ENCODE measurements at places on chromosomes 2 and 18. TPM values are rescaled to one million over a fixed set of nuclear protein-coding genes. Genes with fewer than 3 reads are reported as not detected.

Gene HOXD3
- 9.1 TPM for total RNA-seq

Gene DPP10
- under 0.01 TPM for total RNA-seq

Gene SFT2D3
- total RNA-seq = 6.2 TPM

Gene PSTPIP2
- total RNA-seq = 0.95 TPM

Gene UGT1A3
- not detected for total RNA-seq

Gene SLC4A3
- 0.26 TPM for total RNA-seq

Gene C2orf69
- total RNA-seq = 7.6 TPM

Gene ZBTB7C
- total RNA-seq = not detected

Gene SERPINB12
- not detected for total RNA-seq

Gene CLEC4F
- total RNA-seq = 0.17 TPM

Gene PLGLB1
- total RNA-seq = 1.7 TPM

Gene ABI2
- 22.6 TPM for total RNA-seq

Gene KCNK3
- under 0.01 TPM for total RNA-seq

Gene ACSL3
- total RNA-seq = 117 TPM

Gene SLC5A7
- not detected for total RNA-seq

Gene PLCL1
- 0.11 TPM for total RNA-seq

Gene SPDYA
- 0.52 TPM for total RNA-seq

Gene DSG4
- total RNA-seq = not detected

Gene TMEM37
- total RNA-seq = not detected

Measured in dermis lymphatic vessel endothelial cell (primary cell).